NCI-H1417 treated with DMSO at 0.1 percent for 48 hours (cell line): ENCODE measurements at places on chromosomes 1 and 21.

- no peak for DNase-seq
Observed at GRCh38 chr1:227072991-227073390, 132.9 kb downstream of the COQ8A start.

DNA sequence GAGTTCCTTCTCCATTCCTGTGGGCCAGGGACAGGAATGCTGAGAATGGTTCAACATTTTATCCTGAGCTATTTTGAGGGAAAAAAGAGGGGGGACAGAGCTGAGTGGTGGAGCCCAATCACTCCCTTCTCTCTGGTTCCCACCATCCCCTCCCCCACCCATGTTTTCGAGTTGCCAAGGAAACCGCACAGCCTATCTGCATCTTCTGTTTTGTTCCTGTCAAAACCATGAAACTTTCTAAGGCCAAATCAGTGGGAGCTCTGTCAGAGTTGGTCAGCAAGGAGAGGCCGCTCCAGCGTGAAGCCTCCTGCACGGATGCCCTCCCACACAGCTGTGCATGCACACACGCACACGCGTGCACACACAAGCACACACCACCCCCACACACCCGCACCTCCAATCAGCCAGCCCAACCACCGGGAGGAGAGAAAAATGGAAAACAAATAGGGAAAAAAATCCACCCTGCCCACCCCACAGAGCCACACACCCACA lies 54.5 kb upstream of the ATP2B4 start:
- DNase-seq, result no peak

DNA sequence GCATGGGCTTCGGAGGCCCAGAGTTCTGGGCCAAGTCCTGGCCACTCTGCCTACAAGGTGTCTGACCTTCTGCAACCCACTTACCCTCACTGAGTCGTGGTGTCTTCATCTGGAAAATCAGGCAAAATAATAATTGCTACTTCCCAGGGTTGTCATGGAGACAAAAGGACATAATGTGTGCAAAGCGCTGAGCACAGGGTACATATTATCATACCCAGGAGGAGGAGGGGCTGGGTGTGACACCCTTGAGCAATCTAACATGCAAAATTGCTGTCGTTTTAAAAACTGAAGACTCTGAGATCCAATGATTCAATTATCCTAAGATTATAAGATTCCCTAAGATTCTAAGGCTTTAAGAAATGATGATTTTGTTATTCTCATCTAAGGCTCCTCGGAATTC lies 459.5 kb downstream of the PTPRU start:
- peak; percentile 30 for DNase-seq

GRCh38 chr1:76881762-76882161 lies 14.5 kb downstream of the ST6GALNAC5 start:
- no peak for DNase-seq

- DNase-seq, result no peak
Observed at GRCh38 chr1:18920931-18921330, 18.6 kb upstream of the ALDH4A1 start.

GRCh38 chr1:70083519-70083918 lies 121.9 kb downstream of the LRRC40 start:
- no peak for DNase-seq

GRCh38 chr1:28509705-28510272 lies 3.9 kb downstream of the RCC1 start:
- no peak for DNase-seq

- no peak for DNase-seq
Observed at GRCh38 chr1:44724955-44725698, 5.8 kb downstream of the RNU5D-1 start.

- peak; percentile 23 for DNase-seq
Observed at GRCh38 chr1:48776393-48777218, at the start of gene BEND5. Gene BEND5 (minus strand): TSS chr1:48776891. CDS start chr1:48776831, 60 bp downstream.

- DNase-seq, result no peak
Observed at GRCh38 chr1:44323947-44324346, 31.1 kb downstream of the ERI3 start.

GRCh38 chr1:36285443-36286101 lies 20.6 kb upstream of the SH3D21 start:
- peak; percentile 20 for DNase-seq

DNA sequence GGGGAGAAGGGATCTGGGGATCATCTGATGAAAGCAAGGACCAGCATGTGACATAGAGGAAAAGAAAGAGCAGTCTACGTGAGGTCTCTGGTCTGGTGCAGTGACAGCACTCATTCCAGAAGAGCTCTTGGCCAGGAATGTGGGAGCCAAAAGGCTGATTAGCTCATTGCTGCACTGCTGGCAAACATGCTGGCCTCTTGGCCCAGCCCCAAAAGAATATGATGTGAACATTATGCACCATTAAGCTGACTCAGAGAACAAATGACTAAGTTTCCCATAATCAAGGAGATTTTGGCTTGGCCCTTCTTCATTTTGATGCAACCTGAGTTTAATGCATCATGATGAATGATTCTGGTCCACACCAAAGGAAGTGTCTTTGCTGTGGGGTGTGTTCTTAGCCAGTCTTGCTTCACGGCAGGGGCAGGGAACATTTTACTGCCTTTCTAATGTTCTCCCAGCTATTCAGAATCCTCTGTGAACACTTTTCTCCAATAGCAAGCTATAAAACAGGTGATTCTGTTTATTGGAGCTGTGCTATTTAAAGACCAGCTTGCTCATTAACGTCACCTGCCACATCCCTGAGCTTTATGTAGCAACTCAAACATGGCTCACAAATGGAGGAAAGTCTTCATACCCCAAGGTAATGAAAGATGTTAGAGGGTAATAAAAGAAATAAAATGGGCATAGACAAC lies 55.1 kb downstream of the PCBP3 start:
- no peak for DNase-seq

GRCh38 chr21:40923407-40923806 lies 76.4 kb upstream of the DSCAM start:
- DNase-seq, result no peak

GRCh38 chr1:180092931-180093650 lies 61.6 kb upstream of the QSOX1 start:
- DNase-seq, result no peak

- no peak for DNase-seq
Observed at GRCh38 chr1:23426828-23427227, 2.3 kb upstream of the TCEA3 start.

- no peak for DNase-seq
Observed at GRCh38 chr21:15567191-15567590, 162.6 kb upstream of the USP25 start.

DNA sequence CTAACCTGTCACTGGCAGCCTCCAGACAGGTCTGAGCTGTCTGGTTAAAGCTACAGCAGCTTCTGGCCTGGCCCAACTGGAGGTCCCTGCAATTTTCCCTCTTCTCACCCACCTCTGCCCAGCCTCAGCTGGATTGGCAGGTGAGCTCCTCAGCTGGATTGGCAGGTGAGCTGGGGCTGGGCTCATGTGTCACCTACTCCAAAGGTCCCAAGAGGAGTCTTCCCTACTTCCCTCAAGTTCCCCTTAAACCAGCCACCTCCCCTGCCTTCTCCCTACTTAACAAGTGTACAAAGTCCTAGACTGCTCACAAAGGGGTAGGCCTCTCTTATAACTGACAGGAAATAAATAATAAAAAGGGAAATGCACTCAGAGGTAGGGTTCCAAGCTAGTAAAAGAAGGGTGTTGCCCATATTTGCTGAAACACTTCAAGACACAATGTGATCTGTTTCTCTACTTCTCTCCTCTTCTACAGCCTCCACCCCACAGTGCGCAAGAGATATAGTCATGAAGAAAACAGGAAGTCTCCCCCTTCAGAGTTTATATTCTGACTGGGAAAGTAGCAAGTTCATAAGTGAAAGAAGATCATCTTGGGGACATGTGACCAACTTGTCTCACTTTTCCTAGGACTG lies at the start of gene GPA33:
GPA33 (minus strand) TSS at position 64 of the 629 bp plus-strand sequence. CDS start 90 bp downstream, outside the sequence.
- no peak for DNase-seq

- DNase-seq, result no peak
Observed at GRCh38 chr21:30146558-30147282, 19.9 kb downstream of the CLDN17 start.

- DNase-seq, result no peak
Observed at GRCh38 chr1:186722711-186723309, 42.6 kb upstream of the PTGS2 start.

- DNase-seq, result no peak
Observed at GRCh38 chr1:200373811-200374231, 36.0 kb downstream of the ZNF281 start.

DNA sequence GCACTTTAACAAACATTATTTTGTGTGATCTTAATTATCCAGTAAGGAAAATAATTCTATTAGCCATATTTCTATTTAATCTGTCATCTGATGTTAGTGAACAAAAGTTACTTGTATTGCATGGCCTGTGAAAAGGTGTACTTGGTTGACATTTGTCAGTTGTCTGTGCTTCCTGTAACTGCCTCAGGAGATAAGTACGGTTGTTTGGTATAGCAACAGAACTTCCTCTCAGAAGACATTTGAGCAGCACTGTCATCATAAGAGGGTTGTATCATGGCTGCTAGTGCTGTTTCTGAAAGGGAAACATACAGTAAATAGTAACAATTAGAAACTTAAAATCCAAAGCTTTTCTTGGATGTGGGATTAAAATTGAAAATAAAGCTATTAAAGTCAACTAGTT lies 3.4 kb downstream of the BLZF1 start:
- no peak for DNase-seq

GRCh38 chr1:19387045-19387467 lies 74.9 kb downstream of the SLC66A1 start:
- DNase-seq, result no peak

- DNase-seq, result peak; percentile 44
Observed at GRCh38 chr1:27724961-27725373, 794 bp upstream of the FAM76A start.

- DNase-seq, result peak; percentile 62
Observed at GRCh38 chr1:211703812-211704537, 28.6 kb upstream of the NEK2 start.

DNA sequence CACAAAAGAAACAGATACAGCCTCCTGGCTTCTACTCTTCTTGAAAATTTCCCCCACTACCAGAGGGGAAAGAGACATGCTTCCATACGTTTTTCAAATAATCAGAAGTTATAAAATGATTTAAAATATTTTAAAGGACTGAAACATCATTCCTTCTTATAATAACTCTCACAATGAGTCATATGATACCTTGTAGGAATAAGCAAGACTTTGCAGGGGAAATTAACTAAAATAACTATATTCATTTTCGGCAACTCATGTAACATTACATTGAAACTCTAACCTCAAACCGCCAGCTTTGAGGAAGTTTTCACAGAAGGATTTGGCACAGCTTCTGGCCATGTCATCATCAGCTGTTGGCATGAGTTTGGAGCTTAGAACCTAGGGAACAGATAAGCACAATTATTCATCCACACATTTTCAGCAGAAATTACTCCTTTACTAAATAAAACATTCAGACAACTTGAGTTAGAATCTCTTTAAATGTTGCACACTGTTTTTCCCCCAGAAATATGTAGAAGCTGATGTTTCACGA lies 85.9 kb downstream of the USP24 start:
- no peak for DNase-seq

- no peak for DNase-seq
Observed at GRCh38 chr1:119294722-119295121, 73.9 kb upstream of the HAO2 start.

GRCh38 chr1:248404024-248404423 lies 1.2 kb downstream of the OR2T1 start:
- no peak for DNase-seq

- DNase-seq, result no peak
Observed at GRCh38 chr1:169161496-169162194, 55.2 kb downstream of the ATP1B1 start.

- DNase-seq, result no peak
Observed at GRCh38 chr1:206087091-206087490, 30.1 kb downstream of the AVPR1B start.

DNA sequence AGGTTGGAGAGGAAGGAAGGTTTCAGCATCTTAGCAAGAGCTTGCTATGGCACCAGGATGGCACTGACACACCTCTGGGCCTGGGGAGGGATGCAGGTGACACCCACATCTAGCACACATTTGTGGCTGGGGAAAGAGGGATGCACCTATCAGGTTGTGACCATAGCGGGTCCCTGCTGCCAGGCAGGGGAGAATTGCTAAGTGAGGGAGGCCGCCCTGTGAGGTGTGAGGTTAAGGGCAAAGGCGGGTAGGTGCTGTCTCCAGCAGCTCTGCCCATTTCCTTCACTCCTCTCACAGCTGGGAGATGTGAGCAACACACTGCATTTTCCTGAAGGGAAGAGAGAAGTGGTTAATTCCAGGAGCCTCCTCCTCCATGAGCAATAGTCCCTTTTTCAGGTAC lies 83.2 kb upstream of the TLR5 start:
- no peak for DNase-seq

GRCh38 chr1:165886193-165886592 lies 58.8 kb downstream of the UCK2 start:
- DNase-seq, result no peak

DNA sequence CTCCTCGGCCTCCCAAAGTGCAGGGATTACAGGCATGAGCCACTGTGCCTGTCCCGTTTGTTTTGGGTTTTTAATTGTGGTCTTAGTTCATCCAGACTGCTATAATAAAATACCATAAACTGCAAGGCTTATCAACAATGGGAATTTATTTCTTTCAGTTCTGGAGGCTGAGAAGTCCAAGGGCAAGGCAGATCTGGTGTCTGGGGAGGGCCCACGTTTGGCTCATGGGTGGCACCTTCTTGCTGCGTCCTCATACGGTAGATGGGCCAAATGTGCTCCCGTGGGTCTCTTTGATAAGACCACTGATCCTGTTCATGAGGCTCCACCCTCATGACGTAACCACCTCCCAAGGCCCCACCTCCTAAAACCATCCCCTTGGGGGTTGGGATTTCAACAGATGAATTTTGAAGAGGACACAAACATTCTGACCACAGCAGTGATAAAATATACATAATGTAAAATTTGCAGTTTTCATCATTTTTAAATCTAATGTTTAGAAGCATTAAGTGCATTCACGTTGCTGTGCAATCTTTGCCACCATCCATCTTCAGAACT lies 133.4 kb upstream of the ERRFI1 start:
- DNase-seq, result no peak

- no peak for DNase-seq
Observed at GRCh38 chr21:25658427-25659035, 19.5 kb downstream of the JAM2 start.

- no peak for DNase-seq
Observed at GRCh38 chr1:99784143-99784542, 17.7 kb upstream of the FRRS1 start.

- no peak for DNase-seq
Observed at GRCh38 chr21:32991361-32991760, 34.4 kb upstream of the OLIG2 start.

DNA sequence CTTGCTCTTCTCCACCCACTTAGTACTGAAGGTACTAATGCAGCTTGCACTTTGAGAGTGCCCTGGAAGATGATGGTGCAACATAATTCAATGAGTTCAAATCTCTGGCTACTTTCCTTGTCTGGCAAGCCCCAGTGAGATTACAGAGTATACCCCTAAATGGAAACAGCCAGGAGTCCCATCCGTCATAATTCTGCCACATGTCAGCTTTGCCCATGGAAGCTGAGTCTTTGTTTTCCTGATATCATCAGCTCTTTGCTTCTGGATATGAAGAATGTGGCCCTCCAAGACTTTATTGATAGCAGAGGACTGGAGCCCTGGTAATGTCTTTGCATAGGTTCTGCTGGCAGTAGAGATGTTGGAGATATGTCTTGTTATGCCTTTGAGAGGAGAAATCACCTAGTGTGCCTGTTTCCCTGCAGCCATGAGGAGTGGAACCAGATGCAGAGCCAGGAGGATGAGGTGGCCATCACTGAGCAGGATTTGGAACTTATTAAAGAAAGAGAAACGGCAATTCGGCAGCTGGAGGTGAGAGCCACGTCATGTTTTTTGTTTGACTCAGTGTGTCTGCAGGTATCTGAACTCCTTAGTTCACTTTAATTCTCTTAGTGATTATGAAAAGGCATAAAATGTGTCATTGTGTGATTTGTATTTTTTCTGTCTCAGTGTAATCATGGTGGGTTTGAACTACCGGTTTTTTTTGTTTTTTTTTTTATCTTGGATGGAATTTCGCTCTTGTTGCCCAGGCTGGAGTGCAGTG lies 18.7 kb upstream of the PPP1R8 start:
- no peak for DNase-seq
